ENCODE measurements at places on chromosomes 6 and 20.

DNA sequence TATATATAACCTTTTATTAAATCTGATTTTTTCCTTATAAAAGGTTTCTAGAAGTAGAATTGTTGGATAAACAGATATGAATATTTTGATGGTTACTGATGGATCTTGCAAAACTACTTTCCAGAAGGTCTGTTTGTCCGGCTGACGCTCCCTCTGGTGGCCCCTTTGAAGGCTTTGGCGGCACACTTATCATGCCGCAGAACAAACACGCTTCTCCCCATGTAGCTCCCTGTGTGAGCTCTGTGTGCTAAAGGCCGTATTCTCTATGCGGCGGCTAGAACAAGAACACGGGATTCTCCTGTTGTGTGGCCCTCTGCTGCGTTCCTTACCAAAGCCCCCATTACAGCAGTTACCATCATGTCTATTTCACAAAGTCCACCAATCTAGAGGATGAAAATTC is 30.0 kb downstream of the PPP1R3G start:
- peak; percentile 50 for DNase-seq

- no peak for DNase-seq
Observed at GRCh38 chr20:24701668-24702067, 232.2 kb downstream of the SYNDIG1 start.

DNA sequence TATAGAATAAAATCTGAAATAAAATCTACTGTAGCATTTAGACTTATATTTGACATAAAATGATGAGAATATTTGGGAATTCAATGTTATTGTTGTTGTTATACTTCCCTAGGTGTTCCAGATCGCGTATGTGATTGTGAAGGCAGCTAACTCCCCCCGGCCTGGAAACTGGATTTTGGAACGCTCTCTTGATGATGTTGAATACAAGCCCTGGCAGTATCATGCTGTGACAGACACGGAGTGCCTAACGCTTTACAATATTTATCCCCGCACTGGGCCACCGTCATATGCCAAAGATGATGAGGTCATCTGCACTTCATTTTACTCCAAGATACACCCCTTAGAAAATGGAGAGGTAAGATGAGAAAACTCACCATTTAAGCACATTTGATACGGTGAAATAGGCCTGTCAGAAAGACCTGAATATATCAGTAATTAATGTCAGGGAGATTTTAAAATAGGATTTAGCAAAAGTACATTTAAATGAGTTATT is 215.2 kb downstream of the LAMA2 start:
- DNase-seq = no peak

DNA sequence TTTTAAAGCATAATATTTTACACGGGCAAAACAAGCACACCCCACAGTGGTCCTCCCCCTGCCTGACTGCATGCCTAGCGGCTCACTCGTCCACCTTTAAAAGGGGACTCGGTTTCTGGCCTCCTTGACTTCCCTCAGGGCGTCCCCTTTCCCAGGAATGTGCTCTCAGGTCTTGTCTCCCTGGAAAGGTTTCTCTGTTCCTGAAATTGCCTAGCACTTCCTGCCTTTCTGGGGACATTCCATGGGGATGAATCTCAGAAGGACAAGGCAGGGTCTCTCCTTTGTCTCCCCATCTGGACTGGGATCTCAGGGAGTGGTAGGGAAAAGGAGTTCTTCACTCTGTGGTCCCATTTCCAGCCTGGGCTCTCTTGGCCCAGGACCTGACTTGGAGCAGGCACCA is 4.9 kb downstream of the TCF15 start:
- DNase-seq = no peak

DNA sequence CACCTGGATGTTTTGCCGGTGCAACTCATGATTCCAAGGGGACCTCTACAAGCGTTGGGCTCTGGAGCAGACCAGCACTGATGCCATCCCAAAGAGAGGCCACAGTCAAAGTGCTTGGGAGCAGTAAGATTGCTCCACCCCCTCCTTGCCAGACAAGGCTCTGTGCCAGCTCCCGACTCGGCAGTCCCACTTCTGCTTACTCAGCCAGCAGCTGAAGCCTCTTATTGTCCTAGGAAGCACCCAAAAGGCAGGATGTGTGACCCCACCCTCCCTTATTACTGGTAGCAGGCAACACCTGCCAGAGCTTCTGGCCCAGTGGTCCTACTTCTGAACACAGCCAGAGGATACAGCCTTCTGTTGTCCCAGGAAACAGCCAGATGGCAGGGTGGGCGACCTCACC is 614.2 kb downstream of the TENT5A start:
- DNase-seq = no peak

- peak; percentile 57 for DNase-seq
Observed at GRCh38 chr6:27837625-27838057, 74.6 kb downstream of the OR2B2 start.

- peak; percentile 10 for DNase-seq
Observed at GRCh38 chr20:46324960-46325703, 16.8 kb upstream of the CDH22 start.

GRCh38 chr20:20211274-20211987 is 156.5 kb upstream of the INSM1 start:
- DNase-seq = peak; percentile 25

DNA sequence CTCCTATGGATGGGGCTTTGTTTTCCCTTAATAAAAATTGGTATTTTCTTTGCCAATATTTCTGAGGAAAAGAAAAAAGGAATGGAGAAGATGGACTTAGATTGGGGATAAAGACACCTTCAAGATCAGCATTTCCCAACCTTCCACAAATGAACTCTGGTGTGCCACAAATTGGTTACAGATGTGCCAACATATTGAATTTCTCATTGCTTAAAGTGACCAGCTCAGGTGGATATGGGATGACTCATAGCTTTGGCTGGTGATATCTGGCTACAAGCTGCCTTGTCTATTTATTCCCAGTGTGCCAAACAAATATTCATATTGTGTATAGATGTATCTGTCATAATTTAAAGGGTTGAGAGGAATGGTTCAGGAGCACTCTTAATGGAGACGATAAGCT is 32.5 kb downstream of the THEMIS start:
- DNase-seq = peak; percentile 34

- DNase-seq = no peak
Observed at GRCh38 chr20:32515631-32516101, 69.5 kb downstream of the NOL4L start.

DNA sequence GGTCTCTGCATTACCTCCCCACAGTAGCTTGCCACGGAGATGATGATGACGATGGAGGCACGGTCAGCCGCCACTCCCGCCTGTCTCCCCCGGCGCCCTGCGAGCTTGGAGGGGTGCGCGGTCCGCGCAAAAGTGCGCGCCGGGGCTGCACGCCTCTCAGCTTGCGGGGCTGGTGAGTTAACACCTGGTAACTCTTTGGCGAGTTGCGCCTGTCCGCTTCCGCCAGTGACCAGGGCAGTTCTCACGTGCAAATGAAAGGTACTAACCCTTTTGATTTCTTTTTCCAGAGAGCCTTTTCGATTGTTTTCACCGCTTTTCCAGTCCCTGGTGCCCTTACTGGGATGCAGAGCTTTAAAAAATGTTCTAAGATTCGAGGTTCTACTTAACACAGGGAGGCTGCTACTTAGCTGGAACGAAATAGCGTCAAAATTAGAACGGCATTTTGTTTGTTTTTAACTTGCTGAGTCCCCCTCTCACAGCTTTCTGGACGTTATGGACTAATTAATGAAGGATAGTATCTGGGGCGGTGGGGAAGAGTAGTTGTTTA is 6.2 kb downstream of the GRIK2 start:
- DNase-seq = no peak

DNA sequence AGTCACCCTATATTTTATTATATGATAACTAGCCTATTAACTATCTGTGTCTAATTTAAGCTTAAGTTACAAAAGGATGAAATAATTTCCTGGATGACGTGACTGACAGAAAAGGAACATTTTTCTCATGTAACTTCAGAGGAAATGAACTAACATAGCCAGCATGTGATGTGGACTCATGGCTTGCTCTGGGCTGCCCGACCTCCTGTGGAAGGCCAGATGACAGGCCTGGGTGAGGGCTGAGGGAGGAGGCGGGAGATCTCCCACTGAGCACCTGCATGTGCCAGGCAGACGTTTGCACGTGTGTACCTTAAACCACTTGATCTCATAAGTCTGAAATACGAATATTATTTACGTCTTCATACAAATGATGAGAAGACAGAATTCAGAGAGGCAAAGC is 321.1 kb downstream of the SYNE1 start:
- DNase-seq = peak; percentile 64

DNA sequence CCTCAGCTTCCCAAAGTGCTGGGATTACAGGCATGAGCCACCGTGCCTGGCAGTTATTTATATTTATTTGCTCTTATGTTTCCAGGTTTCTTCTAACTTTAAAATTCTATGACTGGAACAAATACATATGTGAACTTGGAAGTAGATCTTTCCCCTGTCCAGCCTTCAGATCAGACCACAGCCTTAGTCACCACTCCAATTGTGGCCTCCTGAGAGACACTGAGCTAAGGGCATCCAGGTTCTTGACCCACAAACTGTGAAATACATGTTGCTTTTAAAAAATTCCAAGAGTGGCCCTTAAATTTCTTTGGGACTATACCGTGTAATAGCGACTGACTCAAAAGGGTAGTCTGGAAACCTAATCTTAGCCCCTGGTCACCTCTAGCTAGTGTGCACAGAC is 1.5 kb upstream of the ADGRG6 start:
- DNase-seq = no peak

DNA sequence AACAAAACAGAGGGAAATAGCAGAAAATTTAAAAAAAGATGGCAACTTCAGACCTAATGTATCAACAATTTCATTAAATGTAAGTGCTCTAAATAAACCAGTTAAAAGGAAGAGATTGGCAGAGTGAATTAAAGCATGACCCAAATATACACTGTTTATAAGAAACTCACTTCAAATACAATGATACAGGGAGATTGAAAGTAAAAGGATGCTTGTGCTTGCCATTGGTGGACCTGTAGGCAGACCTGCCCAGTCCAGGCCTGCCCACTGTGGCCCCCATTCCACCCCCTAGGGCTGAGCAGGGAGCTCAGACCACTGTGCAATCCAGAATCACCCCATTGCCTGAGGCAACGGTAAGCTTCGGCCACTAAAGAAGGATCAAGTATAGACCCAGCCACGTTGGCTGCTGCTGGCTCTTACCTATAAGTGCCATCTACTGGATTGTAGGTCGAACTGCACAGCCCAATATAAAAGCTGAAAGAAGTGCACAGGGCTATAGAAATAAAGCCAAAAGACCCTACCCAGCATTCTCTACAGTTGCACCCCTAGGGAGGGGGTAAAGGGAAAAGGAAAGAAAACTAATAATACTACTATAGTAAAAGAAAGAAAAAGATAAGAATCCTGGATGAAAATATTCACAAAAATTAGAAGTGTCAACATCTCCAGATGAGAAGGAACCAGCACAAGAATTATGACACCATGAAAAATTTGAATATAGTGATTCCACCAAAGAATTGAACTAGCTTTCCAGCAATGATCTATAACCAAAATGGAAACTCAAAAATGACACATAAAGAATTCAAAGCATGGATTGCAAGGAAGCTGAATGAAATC is 36.1 kb downstream of the PSMB1 start:
- DNase-seq = peak; percentile 76

GRCh38 chr6:147624946-147625515 is 116.5 kb downstream of the SAMD5 start:
- DNase-seq = no peak

- DNase-seq = no peak
Observed at GRCh38 chr6:128487055-128487454, 33.3 kb downstream of the PTPRK start.

GRCh38 chr6:146689806-146690205 is 91.0 kb downstream of the ADGB start:
- no peak for DNase-seq

DNA sequence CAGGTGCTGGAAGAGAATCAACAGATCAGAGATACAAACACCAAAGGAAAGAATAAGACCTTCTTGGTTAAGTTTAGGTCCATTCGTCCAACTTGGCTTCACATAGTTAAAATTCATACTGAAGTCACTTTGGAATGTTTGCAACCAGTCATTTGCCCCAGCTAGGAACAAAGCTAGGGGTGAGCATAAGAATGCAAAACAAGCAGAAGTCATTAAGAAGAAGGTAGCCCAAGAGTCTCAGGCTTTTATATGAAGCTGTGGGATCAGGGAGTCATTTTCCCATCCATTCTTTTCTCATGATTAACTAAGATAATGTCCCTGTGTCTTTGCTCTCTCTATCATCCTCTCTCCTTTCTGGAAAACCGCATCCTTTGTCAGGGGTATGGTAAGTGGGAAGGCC is 51.5 kb upstream of the TMEM170B start:
- DNase-seq = no peak

DNA sequence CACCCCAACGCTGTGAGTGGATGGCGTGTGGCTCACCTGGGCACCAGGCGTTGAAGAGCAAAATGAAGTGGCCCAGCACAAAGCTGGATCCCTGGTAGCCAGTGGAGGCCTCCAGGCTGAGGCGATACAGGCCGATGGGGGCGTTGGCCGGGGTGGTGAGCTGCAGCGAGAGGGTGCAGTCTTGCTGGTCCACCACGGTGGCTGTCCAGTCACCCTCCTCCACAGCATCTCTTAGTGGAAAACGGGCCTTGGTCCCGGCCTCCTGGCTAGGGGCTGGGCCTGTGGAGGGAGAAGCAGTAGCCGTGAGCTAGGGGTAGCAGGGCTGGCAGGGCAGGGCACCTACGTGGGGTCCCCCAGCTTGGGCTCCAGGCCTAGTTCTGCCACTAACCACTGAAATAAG is 9.3 kb downstream of the TGM2 start:
- DNase-seq = no peak

DNA sequence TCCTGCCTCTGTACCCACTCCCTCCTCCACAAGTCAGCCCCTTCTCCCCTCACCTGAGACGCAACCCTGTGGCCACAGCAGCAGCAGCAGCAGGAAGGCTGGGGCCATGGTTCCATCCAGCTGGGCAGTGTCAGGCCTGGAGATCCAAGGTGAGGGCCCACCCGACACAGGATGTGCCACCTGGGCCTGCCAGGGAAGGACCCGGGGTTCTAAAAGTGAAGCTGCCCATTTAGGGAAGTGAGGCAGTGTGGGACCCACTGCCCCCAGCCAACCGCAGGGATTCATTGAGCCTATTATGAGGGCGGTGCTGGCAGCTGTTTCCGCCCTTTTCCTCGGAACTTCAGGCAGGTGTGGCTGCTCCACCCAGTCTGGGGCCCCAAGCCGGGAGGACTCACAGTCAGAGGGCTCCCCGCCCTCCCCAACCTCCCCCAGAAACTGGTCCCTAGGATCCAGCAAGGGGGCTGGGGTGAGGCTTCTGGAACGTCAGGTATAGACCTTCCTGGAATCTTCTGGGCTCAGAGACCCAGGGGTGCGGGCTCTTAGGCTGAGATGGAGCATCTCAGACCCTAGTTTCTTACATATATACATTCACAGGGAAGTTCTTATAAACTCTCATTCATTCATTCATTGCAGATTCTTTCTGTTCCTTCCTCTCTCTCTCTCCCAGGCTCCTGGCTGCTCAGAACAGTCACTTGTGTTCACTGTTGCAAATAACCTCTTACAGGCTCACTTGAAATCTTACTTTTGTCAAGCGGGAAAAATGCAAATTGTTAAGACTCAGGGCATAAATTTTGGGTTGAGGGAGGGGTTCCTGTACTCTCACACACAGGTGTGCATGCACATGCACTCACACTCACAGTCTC is at the start of gene TREML2:
TSS of gene TREML2 (minus strand) at position 249 of the 863 bp plus-strand sequence. CDS start at position 108, 141 bp downstream.
- no peak for DNase-seq

All from AG10803 (cell line).